ENCODE measurements at places on chromosomes 5 and 9. TPM values are rescaled to one million over a fixed set of nuclear protein-coding genes. Genes with fewer than 3 reads are reported as not detected.
A peak's percentile ranks its signal among the peaks of the same experiment; 100 is the strongest.

DNA sequence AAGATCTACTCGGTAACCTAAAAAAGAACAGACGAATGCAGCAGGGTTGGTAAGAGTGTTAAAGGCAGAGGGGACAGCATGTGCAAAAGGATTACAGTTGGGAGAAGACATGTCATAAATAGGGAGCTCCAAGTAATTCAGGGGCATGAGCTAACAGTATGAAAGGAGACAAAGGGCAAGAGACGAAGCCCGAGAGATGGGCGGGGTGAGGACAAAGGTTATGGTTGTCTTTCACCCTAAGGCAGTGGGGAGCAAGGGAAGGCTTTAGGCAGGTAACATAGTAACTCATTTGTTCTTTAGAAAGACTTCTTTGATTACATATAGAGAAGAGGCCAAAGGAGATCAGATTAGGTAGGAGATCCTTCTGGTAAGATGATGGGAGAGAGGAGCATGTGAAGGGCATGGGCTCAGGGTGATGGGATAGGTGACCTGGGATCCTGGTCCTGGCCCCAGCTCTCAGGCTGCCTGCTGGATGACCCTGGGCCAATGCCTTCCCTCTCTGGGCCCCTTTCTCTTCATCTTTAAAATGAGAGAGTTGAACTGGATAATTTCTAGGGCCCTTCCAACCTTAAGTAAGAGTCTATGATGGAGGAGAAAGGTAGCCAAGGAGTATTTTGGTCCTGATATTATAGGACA lies 19.5 kb downstream of the MORN5 start:
- no peak overlapping the region for H3K4me3 ChIP-seq
- no peaks in the 10 kb centered on the region for H3K4me1 ChIP-seq
- H3K27me3 ChIP-seq, result no peaks in the 10 kb centered on the region
- H3K27ac ChIP-seq, result no peak overlapping the region

DNA sequence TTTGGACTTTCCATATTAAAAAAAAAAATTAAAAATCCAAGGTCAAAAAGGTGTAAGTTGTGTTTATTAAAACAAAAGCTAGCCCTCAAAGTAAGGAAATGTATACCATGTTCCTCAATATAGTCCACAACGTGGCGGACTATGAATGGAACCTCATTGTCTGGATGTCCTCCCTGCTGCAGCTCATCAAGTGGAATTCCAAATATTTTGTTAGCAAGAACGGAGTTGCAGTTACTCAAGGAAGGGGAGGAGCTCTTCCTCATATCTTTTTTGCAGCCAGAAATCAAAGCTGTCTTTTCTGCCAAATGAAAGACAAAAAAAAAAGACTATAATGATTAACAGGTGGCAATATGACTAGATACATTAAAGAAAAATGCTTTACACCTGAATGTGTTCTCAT lies 14.0 kb downstream of the FAM13B start:
- no peak overlapping the region for H3K4me3 ChIP-seq
- no peak for DNase-seq
- no peak overlapping the region for H3K27ac ChIP-seq

DNA sequence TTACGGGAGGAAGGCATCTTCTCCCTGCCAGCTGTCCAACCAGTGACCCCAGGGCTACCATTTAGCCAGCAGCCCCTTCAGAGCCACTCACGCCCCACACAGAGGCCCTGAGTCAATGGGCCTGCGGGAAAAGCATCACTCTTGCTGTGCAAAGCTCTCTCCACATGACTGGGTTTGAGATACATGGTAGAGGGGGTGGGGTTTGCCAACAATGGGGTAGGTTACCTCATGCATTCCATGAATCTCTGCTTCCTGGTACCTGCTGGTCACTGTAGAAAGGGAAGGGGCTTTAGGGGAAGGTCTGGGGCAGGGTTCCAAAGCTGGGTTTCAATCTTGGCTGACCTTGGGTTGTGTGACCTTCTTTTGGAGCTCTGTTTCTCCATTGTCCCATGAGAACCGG lies 22.9 kb upstream of the TTLL11 start:
- H3K27me3 ChIP-seq, result no peaks in the 10 kb centered on the region
- no peaks in the 10 kb centered on the region for H3K4me1 ChIP-seq
- no peaks in the 10 kb centered on the region for H3K36me3 ChIP-seq
- H3K4me3 ChIP-seq, result no peak overlapping the region
- H3K27ac ChIP-seq, result no peak overlapping the region

DNA sequence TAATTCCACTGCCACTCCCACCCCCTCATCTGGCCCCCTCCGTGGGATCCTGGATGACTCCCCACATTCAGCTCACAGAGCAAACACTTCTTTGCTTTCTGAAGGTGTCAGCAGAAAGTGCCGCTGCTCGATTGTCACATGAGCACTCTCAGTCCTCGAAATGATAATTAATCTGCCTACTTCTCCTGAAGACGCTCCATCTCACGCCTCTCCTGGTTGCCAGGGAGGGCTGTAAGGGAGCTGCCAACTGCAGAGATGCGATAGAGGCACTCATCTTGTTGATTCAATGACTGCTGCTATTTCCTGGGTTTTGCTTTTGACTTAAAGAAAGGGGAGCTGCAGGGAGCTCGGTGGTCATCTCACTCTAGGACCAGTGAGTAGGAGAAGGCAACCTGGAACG lies 206.5 kb downstream of the DAB2IP start:
- no peak for DNase-seq
- peaks cover 7% of the 10 kb centered on the region for H3K4me1 ChIP-seq
- H3K27ac ChIP-seq, result no peak overlapping the region
- no peak overlapping the region for H3K4me3 ChIP-seq
- peaks cover 6% of the 10 kb centered on the region for H3K36me3 ChIP-seq

- H3K27ac ChIP-seq, result no peak overlapping the region
- H3K4me3 ChIP-seq, result no peak overlapping the region
- DNase-seq, result no peak
Observed at GRCh38 chr9:1400983-1401382, 350.8 kb downstream of the DMRT2 start.

DNA sequence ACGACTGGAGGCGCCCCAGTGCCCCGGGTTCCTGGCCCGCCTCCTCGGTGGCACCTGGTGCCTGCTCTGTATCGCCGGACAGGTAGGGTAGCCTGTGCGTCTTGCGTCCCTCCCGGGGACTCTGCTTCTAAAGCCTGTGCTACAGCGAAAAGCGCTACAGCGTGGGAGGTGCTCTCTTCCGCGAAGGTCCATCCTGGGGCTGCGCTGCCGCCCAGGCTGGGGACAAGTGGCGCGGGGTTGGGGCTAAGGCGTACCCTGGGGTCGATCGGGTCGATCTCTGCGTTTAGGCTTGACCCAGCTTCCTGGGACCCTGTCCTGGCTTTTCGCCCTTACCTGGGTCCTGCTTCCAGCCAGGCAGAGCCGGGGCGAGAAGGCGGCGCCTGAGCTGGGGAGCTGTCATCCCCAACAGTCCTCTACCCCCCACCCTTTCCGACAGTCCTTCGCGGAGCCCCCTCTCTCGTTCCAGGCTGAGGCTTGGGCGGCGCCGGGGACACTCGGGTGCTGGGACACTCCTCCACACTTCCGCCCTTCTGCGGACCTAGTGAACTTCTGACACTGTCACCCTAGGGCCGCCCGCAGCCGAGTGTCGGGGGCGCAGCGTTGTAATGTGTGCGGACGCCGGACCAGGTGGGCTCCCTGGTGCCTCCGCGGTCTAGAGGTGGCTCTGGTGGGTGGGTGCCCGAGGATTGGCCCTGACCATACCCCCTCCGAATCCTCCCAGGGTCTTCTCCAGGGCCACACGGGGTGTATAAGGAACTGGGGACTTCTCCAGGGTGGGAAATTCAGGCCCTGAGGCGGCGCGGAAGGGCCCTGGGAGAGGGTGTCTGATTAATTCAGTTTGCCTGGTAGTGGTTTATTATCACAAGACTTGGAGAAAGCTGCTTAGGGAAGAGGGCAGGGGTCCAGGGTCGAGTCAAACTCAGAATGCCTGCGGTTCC lies 328.2 kb downstream of the SH3GL2 start:
- peak overlapping the region; percentile 76 for H3K27ac ChIP-seq
- H3K4me1 ChIP-seq, result peaks cover 28% of the 10 kb centered on the region
- no peaks in the 10 kb centered on the region for H3K36me3 ChIP-seq
- peak overlapping the region; percentile 64 for H3K4me3 ChIP-seq
- H3K27me3 ChIP-seq, result peaks cover 33% of the 10 kb centered on the region

DNA sequence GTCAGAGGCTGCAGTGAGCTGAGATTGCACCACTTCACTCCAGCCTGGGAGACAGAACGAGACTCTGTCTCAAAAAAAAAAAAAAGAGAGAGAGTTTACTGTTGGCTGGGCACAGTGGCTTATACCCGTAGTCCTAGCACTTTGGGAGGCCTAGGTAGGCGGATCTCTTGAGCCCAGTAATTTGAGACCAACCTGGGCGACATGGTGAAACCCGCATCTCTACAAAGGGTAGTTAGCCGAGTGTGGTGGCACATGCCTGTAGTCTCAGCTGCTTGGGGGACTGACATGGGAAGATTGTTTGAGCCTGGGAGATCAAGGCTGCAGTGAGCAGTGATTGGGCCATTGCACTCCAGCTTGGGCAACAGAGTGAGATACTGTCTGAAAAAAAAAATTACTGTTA lies 12.6 kb downstream of the HABP4 start:
- DNase-seq, result no peak
- H3K27me3 ChIP-seq, result no peaks in the 10 kb centered on the region
- no peak overlapping the region for H3K4me3 ChIP-seq
- no peak overlapping the region for H3K27ac ChIP-seq

DNA sequence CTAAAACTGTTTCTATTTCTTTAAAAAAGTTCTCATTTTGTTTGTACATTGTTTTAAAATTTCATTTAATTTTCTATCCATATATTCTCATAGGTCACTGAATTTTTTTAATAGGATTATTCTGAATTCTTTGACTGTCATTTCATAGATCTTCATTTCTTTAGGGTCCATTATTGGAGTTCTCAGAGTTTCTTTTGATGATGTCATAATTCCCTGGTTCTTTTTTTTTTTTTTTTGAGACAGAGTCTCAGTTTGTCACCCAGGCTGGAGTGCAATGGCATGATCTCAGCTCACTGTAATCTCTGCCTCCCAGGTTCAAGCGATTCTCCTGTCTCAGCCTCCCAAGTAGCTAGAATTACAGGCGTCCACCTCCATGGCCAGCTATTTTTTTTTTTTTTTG lies 89.9 kb downstream of the DMRT2 start:
- no peak for DNase-seq
- H3K4me3 ChIP-seq, result no peak overlapping the region
- no peak overlapping the region for H3K27ac ChIP-seq
- no peaks in the 10 kb centered on the region for H3K4me1 ChIP-seq
- no peaks in the 10 kb centered on the region for H3K36me3 ChIP-seq

DNA sequence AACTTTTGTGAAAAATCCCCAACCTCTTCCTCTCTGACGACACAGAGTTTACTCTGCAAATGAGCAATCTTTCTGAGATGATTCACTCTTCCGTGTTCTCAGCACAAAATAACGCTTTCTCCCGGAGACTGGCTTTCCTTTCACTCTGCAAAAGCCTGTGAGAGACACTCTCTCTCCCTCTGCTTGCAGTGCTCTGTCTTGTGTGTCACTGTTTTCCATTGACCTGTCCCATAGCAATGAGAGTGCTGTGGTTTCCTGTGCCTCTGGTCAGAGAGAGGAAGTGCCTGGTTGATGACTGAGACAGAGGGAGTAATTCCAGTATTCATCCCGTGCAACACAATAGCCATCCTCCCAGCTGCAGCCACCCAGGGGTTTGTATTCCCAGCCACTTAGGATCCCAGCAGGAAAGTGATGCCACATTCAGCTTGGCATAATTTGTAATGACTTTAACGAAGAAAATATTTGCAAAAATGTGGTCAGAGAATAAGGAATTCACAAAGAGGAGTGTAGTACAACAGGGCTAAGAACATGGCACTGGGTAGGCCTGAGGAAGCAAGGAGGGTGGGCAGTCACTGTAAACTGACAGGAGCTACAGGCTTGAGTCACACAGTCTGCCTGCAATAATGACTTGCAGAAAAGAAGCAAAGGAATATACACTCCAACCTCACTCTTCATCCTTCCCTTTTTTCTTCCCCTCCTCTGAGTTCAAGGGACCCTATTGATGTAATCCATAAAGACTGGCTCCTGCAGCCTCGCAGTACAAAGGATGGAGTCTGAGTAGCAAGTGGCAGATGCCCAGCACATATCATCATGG lies 463.5 kb upstream of the RGMB start:
- no peak for DNase-seq
- no peaks in the 10 kb centered on the region for H3K36me3 ChIP-seq
- H3K4me3 ChIP-seq, result no peak overlapping the region
- H3K4me1 ChIP-seq, result no peaks in the 10 kb centered on the region
- no peak overlapping the region for H3K27ac ChIP-seq
- H3K27me3 ChIP-seq, result no peaks in the 10 kb centered on the region

GRCh38 chr5:178474562-178475184 lies 115.5 kb downstream of the COL23A1 start:
- no peak overlapping the region for H3K4me3 ChIP-seq
- no peak for DNase-seq
- H3K4me1 ChIP-seq, result no peaks in the 10 kb centered on the region

GRCh38 chr9:135729480-135729879 lies 27.5 kb downstream of the KCNT1 start:
- H3K27ac ChIP-seq, result no peak overlapping the region
- no peak overlapping the region for H3K4me3 ChIP-seq
- no peaks in the 10 kb centered on the region for H3K36me3 ChIP-seq
- H3K4me1 ChIP-seq, result no peaks in the 10 kb centered on the region
- no peak for DNase-seq

DNA sequence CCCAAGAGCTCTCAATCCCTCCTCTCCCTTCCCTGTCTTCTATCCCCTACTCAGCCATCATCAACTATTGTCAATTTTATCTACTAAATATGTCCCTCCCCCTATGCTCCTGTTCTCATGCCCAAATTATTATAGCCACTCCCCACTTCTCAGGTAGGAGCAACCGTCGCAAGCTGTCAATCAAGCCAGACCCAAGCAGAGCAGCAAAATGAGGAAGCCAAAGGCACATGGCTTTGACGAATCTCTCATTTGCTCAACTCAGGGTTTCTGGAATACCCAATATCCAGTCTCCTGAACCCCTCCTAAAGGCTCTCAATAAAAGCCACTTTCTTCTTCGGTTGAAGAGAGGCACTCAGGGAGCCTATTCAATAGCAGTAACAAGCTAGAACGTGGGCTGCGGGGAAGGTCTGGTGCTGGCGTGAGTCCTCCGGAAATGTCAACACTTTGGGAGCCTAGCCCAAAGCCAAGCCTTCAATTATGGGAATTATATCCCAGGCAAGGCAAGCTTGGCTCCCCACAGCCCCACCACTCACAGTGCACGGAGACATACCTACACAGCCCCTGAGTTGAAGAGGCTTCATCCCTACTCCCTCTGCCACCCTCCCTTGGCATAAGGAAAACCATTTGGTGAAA lies 47.7 kb downstream of the SIL1 start:
- no peak overlapping the region for H3K4me3 ChIP-seq
- H3K4me1 ChIP-seq, result peaks cover 65% of the 10 kb centered on the region
- DNase-seq, result no peak
- peak overlapping the region; percentile 73 for H3K27ac ChIP-seq
- no peaks in the 10 kb centered on the region for H3K36me3 ChIP-seq

Gene VLDLR
- total RNA-seq, result 6.5 TPM

Gene PNPLA7
- total RNA-seq, result 37.5 TPM

Gene PTPN3
- 15.4 TPM for total RNA-seq

Gene RNF180
- total RNA-seq, result 4.9 TPM

Gene FBP2
- 29.3 TPM for total RNA-seq

Gene PKD2L2
- not detected for total RNA-seq

Gene SPATA31C1
- total RNA-seq, result not detected

All from stomach (tissue), 19 donors.